ENCODE measurements at places on chromosomes 7 and 10.

- no peak for DNase-seq
Measured at GRCh38 chr7:134165252-134165651, 38.1 kb downstream of the LRGUK start.

DNA sequence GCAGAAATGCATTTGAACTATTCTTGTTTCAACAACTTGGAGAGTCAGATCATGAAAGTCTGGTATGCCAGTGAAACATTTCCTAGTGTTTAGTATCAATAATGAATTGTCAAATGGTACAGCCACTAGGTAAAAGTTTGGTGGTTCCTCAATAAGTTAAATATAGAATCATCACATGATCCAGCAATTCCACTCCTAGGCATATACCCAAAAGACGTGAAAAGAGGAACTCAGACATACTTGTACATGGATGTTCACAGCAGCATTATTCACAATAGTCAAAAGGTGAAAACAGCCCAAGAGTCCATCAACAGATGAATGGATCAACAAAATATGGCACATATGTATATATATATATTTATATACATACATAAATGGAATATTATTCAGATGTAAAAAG lies 67.0 kb upstream of the HPS1 start:
- DNase-seq: no peak

DNA sequence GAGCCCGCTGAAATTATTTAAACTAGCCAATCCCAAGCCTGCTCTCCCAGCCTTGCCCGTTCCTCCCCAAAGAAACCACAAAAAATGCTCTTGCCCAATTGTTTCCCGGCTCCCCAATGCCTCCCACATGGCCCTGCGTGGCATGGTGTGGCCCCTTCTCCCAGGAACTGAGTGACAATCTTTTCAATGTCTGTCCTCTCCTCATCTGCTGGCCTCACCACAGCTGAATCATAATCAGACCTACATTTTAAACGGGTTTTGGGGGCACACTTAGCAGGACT lies 201.5 kb downstream of the PRPF18 start:
- no peak for DNase-seq

DNA sequence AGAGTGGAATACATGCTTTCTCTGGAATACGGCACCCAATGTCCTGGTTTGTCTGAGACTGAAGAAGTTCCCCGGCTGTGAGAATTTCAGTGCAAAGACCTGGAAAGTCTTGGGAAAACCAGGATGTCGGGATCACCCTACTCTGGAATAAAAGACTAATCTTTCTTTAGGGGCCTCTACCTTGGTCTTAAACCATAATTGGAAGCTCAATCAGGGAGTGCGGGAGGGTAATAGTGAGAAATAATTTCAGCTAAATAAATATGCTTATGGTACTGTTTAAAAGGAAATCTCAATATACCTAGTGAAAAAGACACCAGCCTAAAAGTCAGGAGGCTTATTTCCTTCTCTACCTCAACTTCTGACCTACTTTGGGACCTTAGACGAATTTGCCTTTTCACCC lies 236.1 kb upstream of the GLI3 start:
- DNase-seq: no peak

GRCh38 chr10:55750458-55750857 lies 610.6 kb downstream of the ZWINT start:
- no peak for DNase-seq

DNA sequence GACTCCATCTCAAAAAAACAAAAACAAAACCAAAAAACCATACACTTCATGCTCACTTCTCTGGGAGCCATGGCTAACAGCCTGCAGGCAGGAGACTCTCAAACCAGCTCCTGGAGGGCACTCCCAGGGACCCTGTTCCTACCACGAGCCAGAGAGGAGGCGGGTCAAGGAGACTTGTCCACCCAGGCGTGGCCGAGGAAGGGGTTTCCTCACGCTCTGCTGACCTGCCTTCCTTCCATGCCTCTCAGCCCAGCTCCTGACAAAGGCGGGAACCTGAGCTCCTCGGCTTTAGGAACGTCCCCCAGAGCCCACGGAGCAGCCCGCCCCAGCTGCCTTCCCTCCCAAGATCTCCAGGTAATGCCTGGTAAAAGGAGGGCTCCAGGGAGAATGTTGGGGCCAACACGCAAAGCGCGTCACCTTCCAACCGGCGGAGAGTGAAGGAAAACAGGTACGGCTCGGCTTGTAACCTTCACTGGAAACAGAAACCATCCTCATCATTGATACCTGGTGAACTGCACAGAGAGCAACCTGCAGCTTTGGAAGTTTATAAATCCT lies 9.5 kb downstream of the GPR146 start:
- DNase-seq: no peak

DNA sequence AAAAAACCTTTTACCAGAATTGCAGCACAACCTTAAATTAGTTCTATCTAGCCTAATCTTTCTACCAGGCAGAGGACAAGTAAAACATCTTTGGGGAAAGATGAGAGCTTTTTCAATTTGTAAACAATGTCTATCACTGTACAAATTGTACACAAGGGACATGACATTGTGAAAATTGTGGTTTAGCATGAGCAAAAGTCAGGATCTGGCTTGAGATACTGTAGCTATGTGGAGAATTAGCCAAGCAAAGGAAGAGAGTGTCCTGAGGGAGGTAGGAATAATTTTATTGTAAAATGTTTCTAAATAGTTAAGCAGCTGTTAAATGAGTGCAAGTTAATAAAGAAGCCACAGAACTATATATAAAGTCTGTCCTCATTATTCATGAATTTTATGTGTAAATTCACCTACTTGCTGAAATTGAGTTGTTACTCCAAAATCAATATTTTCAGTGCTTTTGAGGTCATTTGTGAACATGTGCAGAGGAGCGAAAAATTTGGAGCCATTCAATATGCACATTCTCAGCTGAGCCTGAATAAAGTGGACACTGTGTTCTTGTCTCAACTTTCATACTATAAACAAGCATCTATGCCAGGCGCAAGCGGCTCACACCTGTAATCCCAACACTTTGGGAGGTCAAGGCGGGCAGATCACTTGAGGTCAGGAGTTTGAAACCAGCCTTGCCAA lies 42.8 kb upstream of the POM121L12 start:
- DNase-seq: no peak

GRCh38 chr7:45985902-45986301 lies 64.8 kb upstream of the IGFBP3 start:
- DNase-seq: no peak

DNA sequence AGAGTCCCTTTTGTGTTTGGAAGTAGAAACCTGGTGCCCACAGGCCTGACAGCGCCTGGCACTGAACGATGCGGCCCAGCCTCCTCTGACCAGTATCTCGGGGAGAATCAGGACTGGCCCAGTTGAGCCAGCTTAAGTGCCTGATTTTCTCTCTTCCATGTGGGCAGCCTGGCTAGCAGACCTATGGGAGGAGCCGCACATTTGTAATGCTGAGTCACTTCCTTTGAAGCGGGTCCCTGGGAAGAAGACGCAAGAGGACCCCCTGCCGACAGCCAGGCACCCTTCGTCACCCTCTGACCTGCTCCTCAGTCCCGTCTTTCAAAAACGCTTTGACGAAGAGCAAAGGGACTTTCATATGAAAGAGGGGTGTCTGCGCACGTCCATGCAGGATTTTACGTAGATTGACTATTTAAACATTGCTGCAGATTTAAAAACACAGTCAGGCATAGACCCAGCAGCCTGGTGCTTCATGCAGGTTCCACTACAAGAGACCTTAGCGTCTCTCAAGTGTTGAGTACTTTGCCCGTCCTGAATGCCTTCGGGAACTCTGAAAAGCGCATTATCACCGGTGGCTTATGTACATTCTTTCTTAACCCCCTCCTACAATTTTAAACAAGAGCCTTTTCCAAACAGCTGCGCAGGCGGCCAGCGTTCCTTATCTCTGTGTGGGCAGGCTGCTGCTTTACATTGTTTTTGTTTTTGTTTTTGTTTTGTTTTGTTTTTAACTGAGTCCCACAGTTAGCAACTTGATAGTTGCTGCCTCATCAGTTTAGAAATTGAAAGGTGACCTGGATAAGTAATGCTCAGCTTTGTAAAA lies 36.5 kb upstream of the AP5Z1 start:
- peak; percentile 39 for DNase-seq

- peak; percentile 29 for DNase-seq
Measured at GRCh38 chr10:11335167-11335652, 276.2 kb downstream of the USP6NL start.

DNA sequence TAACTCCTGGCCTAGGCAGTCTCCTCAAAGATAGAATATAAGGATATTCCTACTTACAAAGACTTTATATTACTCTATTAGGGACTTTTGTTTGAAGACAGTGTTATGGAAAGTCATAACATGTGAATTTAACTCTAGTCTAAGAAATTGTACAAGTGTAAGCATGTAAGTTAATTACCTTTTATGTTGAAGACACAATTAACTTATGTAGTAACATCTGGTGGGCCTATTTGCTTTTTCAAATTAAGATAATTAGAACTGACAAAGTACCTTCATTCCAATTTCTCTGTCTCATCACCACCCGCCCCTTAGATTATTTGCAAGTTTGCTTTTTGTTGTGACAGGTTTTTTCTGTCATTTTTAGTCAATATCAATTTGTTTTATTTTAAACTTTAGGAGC lies 126.0 kb upstream of the THSD7A start:
- DNase-seq: no peak

GRCh38 chr10:102660888-102661657 lies 16.8 kb downstream of the TRIM8 start:
- DNase-seq: peak; percentile 53

GRCh38 chr7:114130866-114131265 lies 212.1 kb upstream of the PPP1R3A start:
- DNase-seq: no peak

DNA sequence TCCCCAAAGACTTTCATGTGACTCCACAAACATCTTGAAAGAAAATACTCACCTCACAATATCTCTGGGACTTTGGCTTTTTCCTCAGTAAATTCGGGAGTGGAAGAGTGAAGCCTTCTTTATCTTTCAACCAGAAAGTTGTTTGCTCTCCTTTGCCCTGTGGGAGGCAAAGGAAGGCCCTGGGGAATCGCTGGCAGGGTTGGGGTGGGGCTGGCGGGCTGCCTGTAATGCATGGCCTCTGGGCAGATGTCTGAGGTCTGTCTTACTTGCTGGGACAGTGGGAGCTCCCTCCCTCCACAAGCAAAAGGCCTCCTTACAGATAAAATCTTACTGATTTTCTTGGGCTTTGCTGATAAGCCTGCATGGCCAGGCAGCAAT lies 24.9 kb downstream of the TECTB start:
- no peak for DNase-seq

DNA sequence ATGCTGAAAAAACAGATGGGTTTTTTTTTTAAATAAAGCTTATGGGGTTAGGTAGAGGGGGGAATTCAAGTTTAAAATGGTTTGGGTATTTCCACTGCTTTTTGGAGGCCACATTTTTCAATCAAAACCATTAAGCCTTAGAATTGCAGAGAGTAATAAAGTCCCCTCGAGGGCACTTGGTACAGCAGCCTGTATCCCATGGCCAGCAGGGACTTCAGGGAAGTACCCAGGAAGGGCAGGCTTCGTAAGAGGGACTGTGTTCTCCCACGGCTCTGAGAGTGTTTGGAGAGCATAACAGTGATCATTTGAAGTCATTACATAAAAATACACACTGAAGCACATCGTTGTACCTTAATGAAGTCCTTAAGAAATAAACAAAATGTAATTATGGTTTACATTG lies 432.7 kb downstream of the DPP6 start:
- DNase-seq: no peak

GRCh38 chr7:151742713-151743480 lies 134.0 kb downstream of the PRKAG2 start:
- DNase-seq: no peak

DNA sequence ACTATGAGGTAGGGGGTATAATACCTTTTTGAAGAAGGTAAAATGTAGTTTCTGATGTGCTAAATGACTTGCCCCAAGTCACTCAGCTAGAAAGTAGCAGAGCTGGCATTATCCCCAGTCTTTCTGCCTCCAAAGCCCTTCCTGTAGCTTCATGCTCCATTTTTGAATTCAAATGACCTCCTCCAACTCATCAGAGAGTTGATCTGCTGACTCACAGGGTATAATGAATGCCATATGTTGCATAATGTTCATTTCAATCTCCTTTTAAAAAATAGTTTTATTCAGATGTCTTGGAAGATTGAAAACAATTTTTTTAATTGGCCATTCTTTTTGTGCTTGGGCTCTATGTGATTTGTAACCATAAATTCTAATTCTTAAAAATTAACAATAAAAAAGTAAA lies 272.8 kb upstream of the IMMP2L start:
- no peak for DNase-seq

DNA sequence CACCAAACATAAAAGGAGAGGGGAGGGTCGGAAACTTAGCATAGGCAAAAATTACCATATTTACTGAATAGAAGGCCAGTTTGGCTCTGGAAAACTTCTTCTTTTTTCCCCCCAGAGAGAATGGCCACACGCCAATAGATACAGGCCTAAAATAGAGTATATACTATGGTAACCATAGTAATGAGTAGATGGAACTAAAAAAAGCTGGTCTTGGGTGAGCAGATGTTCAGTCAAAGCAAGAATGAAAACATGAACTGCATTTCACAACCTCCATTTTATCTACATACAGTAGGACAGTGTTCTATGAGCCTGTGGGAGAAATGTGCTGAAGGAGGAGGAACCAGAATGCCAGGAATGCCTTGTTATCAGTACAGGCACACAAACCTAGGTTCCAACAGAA lies 141.7 kb upstream of the SEMA3A start:
- DNase-seq: no peak

- no peak for DNase-seq
Measured at GRCh38 chr7:33623267-33623666, 282.1 kb upstream of the BMPER start.

DNA sequence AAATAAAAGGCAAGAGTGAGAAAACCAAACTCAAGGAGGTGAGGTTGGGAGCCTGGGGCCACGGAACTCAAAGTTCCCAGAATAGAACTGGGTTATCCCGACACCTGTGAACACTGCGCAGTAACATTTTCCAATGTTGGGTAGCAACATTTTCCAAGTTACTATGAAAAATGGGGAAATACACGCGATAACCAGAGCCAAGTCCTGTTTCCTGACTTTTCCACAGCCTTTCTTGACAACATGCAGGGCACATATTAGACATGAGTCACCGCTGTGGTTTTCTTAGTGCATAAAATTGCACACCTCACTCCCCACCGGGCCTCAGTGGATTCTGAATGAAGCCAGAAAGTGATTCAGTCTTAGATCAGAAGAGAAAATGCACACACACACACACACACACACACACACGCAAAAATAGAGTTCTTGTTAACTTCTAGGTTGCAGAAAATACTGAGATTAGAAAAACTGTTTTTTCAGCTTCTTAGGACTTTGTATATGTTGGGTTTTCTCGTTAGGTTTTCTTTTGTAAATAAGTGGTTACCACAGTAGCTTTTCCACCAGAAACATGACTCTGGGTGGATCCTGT lies 70.0 kb downstream of the CAMK1D start:
- DNase-seq: no peak

- DNase-seq: no peak
Measured at GRCh38 chr10:5981529-5981928, 4.2 kb upstream of the IL15RA start.

GRCh38 chr10:104301907-104302690 lies 33.1 kb downstream of the GSTO2 start:
- no peak for DNase-seq
